ENCODE measurements at places on chromosomes 6 and 20.

- DNase-seq: no peak
Measured at GRCh38 chr6:42320762-42321161, 103.1 kb upstream of the MRPS10 start.

GRCh38 chr20:47605673-47606413, 104.2 kb downstream of the NCOA3 start:
- DNase-seq: no peak

GRCh38 chr6:53943395-53943794, 148.6 kb downstream of the LRRC1 start:
- DNase-seq: no peak

DNA sequence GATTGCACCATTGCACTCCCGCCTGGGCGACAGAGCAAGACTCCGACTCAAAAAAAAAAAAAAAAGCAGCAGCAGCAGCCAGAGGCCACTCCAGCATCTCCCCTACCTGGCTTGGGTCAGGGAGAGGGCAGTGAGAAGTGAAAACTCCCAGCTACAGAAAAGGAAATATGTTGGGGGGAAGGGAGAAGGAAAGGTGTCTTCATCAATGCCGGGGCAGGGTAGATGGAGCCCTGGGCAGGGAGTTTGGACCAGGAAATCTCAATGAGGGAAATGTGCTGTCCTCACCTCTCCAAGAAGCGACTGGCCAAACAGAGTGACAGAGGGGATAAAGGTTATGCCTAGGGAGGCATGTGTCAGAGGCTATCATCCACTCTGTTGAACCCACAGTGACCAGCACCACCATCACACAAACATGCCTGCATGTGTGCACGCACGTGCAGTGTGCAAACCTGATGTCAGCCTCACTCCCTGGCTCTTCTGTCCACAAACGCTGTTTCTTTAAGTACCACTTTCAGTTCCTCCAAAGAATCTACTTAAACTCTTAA, 887 bp upstream of the AIF1 start:
- peak; percentile 32 for DNase-seq

GRCh38 chr20:23068283-23068682, 17.8 kb downstream of the CD93 start:
- DNase-seq: no peak

- no peak for DNase-seq
Measured at GRCh38 chr6:7073082-7073820, 34.5 kb upstream of the RREB1 start.
